ENCODE measurements at places on chromosomes 5 and 9.

- no peak for DNase-seq
These were observed 25.7 kb downstream of the SLC1A1 start for GRCh38 chr9:4515958-4516375.

DNA sequence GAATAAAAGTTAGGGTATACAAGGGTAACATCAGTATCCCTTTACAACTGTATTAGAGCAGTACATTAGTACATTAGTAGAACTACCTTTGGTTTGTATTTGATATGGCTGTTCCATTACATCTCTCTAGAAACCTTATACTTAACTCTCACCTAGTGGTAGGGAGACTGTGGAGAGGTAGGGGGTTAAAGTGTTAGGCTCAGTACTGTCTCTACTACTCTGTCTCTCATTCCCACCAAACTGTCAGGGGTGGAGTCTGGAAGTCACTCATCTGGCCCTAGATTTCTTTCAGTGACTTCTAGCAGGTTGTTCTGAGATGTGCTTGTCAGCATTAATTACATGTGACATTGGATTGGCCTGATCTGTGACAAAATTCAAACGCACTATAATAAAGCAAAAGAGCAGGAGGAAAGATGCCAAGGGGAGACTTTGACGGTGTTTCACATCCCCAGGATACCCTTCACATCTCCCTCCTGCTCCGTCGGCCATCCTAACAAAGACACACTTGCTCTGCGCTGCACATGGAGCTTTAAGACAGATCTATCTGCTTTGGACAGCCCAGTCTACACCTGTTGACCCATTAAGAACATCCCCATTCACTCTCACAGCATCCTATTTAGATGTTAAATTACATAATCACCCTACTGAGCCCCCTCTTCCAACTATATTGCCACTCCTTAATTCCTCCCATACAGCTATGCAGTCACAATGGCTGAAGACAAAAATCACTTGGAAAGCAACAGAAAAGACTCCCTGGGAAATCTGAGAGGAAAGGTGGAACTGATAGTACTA, 1043.0 kb upstream of the DMAC1 start:
- DNase-seq: no peak

GRCh38 chr9:20256284-20256948, 365.9 kb downstream of the MLLT3 start:
- DNase-seq: no peak

DNA sequence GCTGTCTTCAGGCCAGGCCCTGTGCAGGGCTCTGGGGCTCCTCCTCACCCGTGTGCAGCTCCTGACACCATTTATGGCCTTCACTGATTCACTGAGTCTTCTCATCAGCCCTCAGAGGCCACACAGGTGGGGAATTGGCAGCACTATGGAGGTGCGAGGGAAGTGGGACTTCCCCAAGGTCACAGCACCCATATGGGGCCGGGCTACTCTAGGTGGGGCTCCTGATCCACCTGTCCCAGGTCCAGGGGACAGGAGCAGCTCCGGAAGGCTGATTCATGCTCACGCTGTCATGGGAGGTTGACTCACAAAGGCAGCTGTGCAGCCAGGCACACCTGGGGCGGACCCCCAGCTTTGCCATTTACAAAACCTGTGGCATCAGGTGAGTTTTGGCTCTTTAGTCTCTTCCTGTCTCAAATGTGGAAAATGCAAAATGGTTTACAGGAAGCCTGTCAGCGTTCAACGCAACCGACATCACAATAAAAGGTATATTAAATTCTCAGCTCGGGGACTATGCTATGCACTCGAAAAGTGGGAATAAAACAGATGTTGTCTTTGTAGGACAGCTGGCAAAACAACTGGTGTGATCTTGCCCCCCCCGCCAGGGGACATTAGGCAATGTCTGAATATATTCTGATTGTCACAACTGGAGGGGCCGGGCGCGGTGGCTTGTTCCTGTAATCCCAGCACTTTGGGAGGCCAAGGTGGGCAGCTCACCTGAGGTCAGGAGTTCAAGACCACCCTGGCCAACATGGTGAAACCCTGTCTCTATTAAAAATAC, 15.0 kb downstream of the NAIF1 start:
- DNase-seq: no peak

DNA sequence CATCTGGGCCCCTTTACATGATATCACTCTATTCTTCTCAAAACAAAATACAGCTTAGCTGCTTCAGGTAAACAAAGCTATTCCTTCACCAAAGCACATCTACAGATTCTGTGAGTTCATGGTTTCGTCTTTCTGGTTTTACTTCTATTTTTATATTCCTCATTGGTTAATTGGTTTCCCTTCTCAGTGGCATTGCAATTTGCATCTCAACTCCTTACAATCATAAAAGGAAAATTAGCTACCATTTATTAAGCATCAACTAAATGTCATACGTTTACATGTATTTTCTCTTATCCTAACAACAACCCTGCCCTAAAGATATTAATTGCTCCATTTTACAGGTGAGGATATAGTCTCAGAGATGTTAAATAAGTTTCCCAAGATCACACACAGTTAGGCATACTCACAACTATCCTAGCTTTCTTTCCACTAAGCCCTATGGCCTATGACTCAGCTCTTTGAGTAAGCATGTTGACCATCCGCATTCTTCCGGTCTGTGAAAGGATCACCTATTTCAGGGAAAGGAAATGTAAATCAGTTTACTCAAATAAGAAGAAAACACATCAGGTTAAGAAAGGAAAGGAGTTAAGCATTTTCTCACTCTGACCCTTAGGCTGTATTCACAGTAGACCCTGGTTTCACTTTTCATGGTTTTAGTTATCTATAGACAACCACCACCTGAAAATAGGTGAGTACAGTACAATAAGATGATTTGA, 146.1 kb downstream of the CAAP1 start:
- no peak for DNase-seq
